ENCODE measurements at places on chromosomes 5 and 9.

DNA sequence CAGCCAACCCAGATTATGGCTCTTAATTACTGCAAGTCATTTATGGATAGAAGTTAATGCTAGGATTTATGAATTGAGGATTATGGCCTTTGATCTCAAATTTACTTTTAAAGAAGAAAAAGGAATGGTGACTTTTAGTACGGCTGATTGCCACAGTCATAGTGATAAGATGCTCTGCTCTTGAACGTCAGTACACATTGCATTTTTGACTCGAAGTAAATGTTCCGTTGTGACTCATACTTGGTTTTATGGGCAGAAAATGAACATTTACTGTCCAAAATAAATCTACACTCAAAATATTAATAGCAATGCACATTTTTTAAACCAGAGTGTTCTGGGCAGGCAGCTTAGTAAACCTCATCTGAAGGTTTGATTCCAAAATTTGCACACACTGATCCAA, 830 bp downstream of the ADAMTSL1 start:
- DNase-seq, result peak; percentile 78

GRCh38 chr5:122727112-122727541, 47.8 kb upstream of the SNX2 start:
- DNase-seq, result peak; percentile 89

- no peak for DNase-seq
Measured at GRCh38 chr9:135043345-135043744, 44.1 kb upstream of the OLFM1 start.

DNA sequence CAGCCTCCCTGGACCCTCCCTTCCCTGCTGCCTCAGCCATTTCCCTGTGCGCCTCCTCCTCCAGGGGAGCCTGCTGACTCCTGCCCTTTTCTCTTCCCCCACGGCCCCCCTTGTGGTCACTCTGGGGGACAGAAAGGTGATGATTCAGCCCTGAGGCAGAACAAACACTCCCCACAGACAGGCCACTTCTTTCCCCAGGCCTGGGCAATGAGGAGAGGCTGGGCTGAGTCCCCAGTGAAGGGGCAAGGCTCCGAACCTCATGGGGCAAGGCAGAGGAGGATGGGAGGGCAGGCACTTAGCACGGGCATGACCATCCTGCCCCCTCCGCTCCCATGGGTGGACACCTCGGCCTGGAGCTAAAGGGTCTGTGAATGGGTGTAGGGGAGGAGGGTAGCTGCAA, 21.0 kb downstream of the CSF1R start:
- DNase-seq, result peak; percentile 69

DNA sequence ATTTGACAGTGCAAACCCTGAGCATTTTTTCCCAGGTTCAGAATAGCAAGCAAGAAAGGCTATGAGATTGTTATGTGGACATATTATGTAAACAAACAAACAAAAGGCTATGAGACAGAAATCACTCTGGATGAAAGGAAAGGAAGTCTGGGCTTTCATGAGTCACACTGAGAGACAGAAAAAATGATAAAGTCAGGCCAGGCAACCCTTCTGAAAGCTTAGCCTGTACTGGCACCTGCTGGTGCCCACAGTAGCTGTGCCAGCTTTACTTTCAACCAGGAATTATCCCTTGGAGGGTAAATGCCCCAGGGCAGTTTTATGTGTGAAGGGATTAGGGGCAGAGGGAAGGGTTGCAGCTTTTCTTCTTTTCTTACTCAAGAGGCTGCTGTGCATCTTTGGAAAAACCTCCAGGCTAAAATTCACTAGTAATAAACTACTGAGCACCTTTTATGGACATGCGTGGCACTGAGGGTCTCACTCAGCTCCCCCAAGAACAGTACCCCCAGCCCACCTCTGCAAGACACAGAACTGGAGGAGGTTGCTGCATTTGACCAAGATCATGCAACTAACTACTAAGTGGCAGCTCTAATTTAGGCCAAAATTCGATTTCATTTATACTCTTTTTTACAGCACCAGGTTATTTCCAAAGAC, 41.7 kb downstream of the ACTL7B start:
- DNase-seq, result peak; percentile 77

GRCh38 chr5:116573702-116574366, 789 bp downstream of the SEMA6A start:
- DNase-seq, result peak; percentile 35

DNA sequence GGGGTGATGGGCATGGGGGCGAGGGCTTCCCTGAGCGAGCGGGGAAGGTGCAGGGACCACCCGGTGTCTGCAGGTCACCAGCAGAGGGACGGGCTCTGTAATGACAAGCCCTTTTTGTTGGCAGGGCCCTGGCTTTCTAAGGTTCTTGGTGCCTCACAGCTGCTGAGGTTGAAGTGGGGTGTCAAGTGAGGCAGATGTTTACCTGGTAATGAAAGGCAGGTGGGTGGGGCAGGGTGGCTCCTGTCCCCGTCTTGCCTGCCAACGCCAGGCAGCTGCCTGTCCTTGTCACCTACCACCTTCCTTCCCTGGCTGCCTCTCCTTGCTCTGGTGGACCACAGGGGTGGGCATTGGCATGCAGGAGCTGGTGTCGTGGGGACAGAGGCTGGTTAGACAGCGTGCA, 41.0 kb upstream of the SEMA4D start:
- no peak for DNase-seq

GRCh38 chr9:29637471-29638237, 2064.4 kb upstream of the C9orf72 start:
- DNase-seq, result no peak

GRCh38 chr5:84438456-84438855, 53.8 kb upstream of the EDIL3 start:
- DNase-seq, result no peak

GRCh38 chr5:3564116-3564515, 31.5 kb upstream of the IRX1 start:
- no peak for DNase-seq

DNA sequence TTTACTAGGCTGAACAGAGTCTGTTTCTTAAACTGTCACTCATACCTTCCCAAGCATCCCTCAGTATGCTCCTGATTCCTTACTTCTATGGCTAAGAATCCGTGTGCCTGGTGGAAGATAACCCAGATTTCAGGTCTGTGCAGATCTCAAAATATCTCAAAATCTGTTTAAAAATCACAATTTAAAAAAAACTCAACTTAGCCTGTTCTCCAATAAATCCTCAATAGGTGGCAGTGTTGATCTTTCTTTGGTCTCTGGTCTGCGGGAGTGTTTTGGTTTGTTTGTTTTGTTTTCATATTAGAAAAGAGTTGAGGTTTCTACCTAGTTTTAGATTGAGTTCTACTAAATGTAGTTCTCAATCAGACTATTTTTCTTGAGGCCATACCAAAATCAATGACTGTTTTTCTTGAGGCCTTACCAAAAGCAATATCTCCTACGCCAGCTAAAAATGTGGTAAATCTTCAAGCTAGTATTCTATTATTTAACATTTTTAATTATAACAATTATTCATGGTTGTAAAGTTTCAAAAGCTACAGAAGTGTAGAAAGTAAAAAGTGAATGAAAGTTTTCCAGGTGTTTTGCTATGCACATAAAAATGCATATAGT, 57.9 kb downstream of the TGFBR1 start:
- peak; percentile 66 for DNase-seq

DNA sequence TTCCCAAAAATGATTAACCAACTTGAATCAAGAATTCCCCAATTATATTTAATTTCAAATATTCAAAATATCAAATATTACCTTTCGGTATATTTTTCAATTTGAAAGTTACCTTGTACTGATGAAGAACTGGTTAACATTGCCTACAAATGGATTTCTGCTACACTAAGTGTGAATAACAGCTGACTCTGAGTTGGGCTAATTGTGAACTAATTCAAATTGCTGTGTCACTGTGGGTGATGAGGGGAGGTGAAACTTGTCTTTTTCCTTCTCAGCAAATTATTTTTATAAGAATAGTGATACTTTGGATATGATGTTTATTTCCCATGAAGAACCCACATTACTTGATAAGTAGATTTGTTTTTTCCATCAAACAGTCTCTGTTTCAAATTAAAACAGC, 103.4 kb upstream of the RPS23 start:
- no peak for DNase-seq

- DNase-seq, result no peak
Measured at GRCh38 chr9:20507431-20507830, 114.9 kb downstream of the MLLT3 start.

- DNase-seq, result no peak
Measured at GRCh38 chr9:130531670-130532069, 47.7 kb upstream of the FUBP3 start.

GRCh38 chr5:2190549-2190948, 307.8 kb upstream of the IRX4 start:
- DNase-seq, result no peak

DNA sequence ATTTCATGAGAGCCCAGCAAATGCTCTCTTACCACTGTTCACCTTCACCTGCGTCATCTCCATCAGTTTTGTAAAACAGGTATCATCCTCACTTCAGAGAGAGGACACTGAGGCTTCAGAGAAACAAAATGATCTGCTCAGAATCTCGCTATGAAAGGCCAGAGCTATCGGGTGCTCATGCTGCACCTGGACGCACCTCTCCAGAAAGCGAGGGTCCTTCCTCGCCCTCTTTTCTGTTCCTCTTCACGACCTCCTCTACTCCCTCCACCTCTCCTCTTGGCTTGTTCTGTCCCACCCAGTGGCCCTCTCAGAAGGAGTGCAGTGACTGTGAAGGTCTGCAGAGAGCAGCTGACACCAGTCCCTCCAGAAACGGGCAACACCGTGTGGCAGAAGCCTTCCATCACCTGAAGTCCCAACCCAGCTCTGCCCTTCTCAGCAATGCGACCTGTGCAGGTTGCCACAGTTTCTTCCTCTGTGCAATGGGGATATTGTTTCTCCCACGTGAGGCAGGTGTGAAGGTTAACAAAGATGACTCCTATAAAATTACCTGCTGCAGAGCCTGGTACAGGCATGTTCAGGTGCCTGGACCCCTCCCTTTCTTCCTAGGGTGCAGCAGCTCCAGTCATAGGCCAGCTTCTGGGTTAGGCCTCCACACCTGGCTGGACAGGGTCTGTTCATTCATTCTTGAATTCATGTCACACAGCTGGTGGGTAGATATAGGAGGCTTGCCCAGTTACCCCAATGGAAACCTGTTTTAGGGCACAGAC, 45.3 kb upstream of the ANGPTL2 start:
- DNase-seq, result no peak

DNA sequence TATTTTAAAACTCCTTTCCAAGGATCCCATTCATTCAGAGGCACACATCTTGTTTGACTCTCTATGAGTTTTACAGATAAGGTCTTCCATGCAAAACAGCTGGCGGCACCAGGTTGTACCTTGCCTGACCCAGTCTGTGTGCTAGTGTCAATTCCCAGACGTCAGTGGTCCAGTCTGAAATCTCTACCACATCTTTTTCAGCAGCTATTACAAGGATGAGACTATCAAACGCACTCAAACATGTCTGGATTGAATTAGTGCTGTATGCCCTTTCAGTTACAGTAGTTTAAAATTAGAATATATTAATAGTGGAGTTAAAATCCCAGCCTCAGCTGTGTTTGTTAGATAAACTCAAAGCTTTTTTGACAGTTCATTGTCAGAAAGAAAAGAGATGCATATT, 11.7 kb downstream of the CDC14B start:
- no peak for DNase-seq

DNA sequence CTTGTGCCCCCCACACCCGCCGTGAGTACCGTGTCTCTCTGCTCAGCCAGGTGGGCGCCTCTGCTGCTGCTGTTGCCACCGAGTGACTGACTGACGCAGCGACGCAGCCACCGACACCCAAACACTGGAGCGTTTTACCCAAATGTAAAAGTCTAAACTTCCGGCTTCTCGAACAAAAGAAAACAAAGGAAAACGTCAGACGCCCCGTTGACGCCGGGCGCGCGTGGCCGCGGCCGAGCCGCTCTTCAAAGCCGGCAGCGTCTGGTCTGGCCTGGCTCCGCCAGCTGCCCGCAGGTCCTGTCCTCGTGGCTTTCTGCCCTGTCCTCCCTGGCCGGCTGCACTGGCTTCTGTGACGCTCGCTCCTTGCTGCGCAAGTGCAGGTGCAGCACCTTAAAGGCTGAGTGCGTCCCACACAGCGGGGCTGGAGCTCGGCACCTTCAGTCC, 41.4 kb upstream of the CLPTM1L start:
- DNase-seq, result peak; percentile 60

GRCh38 chr5:177588413-177588909, 3.5 kb upstream of the TMED9 start:
- DNase-seq, result no peak

- DNase-seq, result no peak
Measured at GRCh38 chr5:133694181-133694831, 82.0 kb upstream of the FSTL4 start.

- no peak for DNase-seq
Measured at GRCh38 chr5:152811988-152812387, 406.9 kb upstream of the NMUR2 start.

DNA sequence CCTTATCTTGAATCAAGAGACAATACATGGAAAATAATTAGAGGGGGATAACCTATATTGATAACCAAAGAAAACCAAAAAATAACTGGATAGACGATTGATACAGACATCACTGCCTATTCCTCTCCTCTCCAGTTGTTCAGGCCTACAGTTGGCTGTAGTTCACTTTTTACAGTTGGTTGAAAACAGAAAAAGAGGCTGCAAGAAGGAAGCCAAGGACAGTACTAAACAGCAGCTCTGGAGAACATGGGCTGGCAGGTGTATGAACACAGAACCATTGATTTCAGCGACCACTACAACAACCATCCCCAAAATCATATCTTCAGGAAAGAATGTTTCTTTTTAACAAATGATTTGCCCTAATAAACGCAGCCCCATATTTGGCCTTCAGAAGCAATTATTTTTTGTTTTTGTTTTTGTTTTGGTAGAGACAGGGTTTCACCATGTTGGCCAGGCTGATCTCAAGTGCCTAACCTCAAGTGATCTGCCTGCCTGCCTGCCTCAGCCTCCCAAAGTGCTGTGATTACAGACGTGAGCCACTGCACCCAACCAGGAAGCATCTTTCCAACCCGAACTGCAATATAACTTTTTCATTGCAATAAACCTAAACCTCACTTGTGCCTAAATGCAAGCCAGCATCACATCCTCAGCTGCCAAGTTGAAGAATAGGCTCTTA, 64.3 kb downstream of the MLLT3 start:
- DNase-seq, result peak; percentile 13

All from GM23248 (cell line).